ENCODE measurements at places on chromosomes 4 and X. TPM values are rescaled to one million over a fixed set of nuclear protein-coding genes. Genes with fewer than 3 reads are reported as not detected.
A peak's percentile ranks its signal among the peaks of the same experiment; 100 is the strongest.

The ARHGAP36 gene
- not detected for total RNA-seq

The MAOA gene
- total RNA-seq: 0.10 TPM

DNA sequence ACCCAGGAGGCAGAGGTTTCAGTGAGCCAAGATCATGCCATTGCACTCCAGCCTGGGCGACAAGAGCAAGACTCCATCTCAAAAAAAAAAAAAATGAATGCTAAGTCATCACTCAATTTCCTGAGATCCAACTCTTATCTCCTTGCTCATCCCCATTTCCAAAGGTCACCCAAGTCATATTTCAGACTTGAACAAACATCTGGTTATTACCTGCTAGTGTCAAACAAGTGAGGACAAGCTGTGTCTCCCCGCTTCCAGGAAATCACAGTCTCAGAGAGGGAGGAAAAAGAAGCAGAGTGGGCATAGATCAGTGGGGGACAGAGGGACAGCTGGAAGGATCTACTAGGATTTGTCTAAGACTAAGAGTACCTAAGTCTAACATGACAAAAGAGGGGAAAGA lies 147.5 kb upstream of the FUNDC1 start:
- no peak overlapping the region for H3K27ac ChIP-seq
- no peak overlapping the region for H3K4me3 ChIP-seq
- no peaks in the 10 kb centered on the region for H3K36me3 ChIP-seq
- no peaks in the 10 kb centered on the region for H3K27me3 ChIP-seq
- no peak for DNase-seq
- no peaks in the 10 kb centered on the region for H3K4me1 ChIP-seq

DNA sequence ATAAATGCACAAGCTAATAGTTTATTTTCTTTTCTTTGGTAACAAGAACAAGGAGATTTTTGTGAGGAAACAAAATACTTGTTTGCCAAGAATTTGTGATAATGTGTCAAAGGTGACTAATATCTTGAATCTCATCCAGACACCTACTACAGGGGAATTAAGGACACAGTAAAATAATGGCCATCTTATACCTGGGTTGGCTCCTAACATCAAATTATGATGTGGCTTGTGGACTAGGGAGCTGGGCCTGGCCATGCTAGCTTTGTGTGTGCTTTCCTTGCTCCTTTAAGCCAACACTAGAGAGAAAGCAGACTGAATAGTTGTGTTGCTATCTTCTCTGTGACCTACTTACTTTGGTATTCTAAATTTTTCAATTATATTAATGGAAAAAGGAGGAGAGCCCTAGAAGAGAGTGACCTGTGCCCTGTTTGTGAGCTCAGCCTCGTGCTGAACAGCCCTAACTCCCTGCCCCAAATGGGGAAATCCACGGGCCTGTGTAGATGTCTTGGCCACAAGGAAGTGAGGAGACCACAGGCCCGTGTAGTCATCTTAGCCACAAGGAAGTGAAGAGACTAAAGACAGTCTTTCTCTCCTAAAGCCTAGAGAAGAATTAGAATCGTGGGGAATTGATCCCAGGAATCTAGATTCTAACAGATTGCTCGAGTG lies 23.3 kb downstream of the ARHGAP24 start:
- H3K27me3 ChIP-seq: no peaks in the 10 kb centered on the region
- no peaks in the 10 kb centered on the region for H3K4me1 ChIP-seq
- no peaks in the 10 kb centered on the region for H3K36me3 ChIP-seq
- no peak overlapping the region for H3K4me3 ChIP-seq
- H3K27ac ChIP-seq: no peak overlapping the region

- no peak overlapping the region for H3K4me3 ChIP-seq
- H3K36me3 ChIP-seq: no peaks in the 10 kb centered on the region
- peaks cover 10% of the 10 kb centered on the region for H3K27me3 ChIP-seq
- peaks cover 19% of the 10 kb centered on the region for H3K4me1 ChIP-seq
These were observed 29.3 kb downstream of the CRMP1 start for GRCh38 chr4:5863461-5864113.

DNA sequence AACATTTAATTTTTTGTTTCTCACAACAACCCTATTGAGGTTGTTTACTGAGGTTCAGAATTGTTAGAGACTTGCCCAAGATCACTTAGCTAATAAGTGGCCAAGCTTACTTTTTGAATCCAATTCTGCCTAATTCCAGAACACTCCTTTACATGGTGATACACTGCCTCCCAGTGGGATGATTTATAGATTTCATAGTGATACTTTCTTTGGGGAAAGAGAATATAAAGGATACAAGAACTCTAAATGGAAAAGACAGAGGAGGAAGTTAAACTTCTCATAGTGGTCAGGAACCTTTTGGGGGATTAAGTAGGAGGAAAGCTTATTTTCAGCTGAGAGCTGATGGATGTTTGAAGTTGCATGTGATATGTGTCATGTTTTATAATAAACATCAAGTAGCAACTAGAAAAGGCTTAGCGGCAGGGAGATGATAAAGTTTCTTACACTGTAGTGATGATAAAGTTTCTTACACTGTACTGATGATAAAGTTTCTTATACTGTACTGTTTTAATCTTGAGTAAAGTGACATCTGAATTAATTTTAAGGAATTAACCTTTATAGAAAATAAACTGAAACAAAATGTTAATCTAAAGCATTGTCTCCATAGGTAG lies 15.3 kb downstream of the STAG2 start:
- H3K27ac ChIP-seq: peak overlapping the region; percentile 2
- DNase-seq: no peak
- peaks cover 28% of the 10 kb centered on the region for H3K4me1 ChIP-seq
- peak overlapping the region; percentile 33 for H3K4me3 ChIP-seq
- no peaks in the 10 kb centered on the region for H3K36me3 ChIP-seq

- no peak overlapping the region for H3K4me3 ChIP-seq
- H3K27ac ChIP-seq: no peak overlapping the region
- H3K27me3 ChIP-seq: peaks cover 22% of the 10 kb centered on the region
- H3K36me3 ChIP-seq: no peaks in the 10 kb centered on the region
These were observed 89.0 kb downstream of the NSUN7 start for GRCh38 chr4:40838742-40839141.

All from T-helper 17 cell (primary cell).